ENCODE measurements at places on chromosomes 13 and 19. TPM values are rescaled to one million over a fixed set of nuclear protein-coding genes. Genes with fewer than 3 reads are reported as not detected.

Gene MIA
- 9.9 TPM for total RNA-seq

Gene FGF14
- total RNA-seq, result 0.75 TPM

Gene VSTM2B
- total RNA-seq, result not detected

Gene LILRB2
- total RNA-seq, result not detected

Gene GSX1
- 11.4 TPM for total RNA-seq

Gene SHD
- total RNA-seq, result 2.7 TPM

Gene CDC37
- total RNA-seq, result 164 TPM

Gene IGSF23
- total RNA-seq, result not detected

Gene TYROBP
- total RNA-seq, result not detected

Gene LILRA2
- total RNA-seq, result not detected

Gene LGALS14
- total RNA-seq, result not detected

Gene MARK4
- total RNA-seq, result 59.8 TPM

Gene WASF3
- total RNA-seq, result 79.7 TPM

Gene LRRC25
- not detected for total RNA-seq

Gene VMAC
- 0.89 TPM for total RNA-seq

Gene BRD4
- total RNA-seq, result 158 TPM

Gene ZNF473
- total RNA-seq, result 23.3 TPM

Gene C19orf33
- total RNA-seq, result not detected

Gene DLL3
- 17.9 TPM for total RNA-seq

Gene LILRB1
- not detected for total RNA-seq

Gene PCDH9
- 7.3 TPM for total RNA-seq

Gene C13orf42
- not detected for total RNA-seq

Gene EDNRB
- 26.8 TPM for total RNA-seq

Gene ACOD1
- total RNA-seq, result not detected

Gene GATAD2A
- total RNA-seq, result 158 TPM

Gene RYR1
- 1.5 TPM for total RNA-seq

Gene PPP1R37
- 35.8 TPM for total RNA-seq

Gene CNMD
- total RNA-seq, result 2.8 TPM

Gene KCNJ14
- total RNA-seq, result 2.0 TPM

Gene FXYD3
- 2.8 TPM for total RNA-seq

Gene CD33
- total RNA-seq, result not detected

Gene VAV1
- total RNA-seq, result not detected

Gene NCR1
- total RNA-seq, result not detected

Gene GRIN3B
- total RNA-seq, result not detected

Gene CLIP3
- total RNA-seq, result 37.6 TPM

Gene OR7A5
- not detected for total RNA-seq

Gene VPS36
- total RNA-seq, result 33.6 TPM

Gene ZNF626
- total RNA-seq, result 18.9 TPM

Gene ZNF490
- total RNA-seq, result 12.2 TPM

Gene SLC6A16
- total RNA-seq, result 7.4 TPM

Gene SIAH3
- total RNA-seq, result 0.42 TPM

Gene SLC35E1
- 32.5 TPM for total RNA-seq

Gene ZNF274
- total RNA-seq, result 26.8 TPM

Gene ZNF135
- total RNA-seq, result 6.0 TPM

Gene SIGLEC8
- total RNA-seq, result not detected

Gene ACTMAP
- total RNA-seq, result 22.7 TPM

Gene KASH5
- not detected for total RNA-seq
